ENCODE measurements at places on chromosomes 5 and 9.

- DNase-seq: no peak
These were observed 51.9 kb downstream of the ERBIN start for GRCh38 chr5:65978251-65978650.

GRCh38 chr5:143448518-143448917 is 45.0 kb upstream of the NR3C1 start:
- DNase-seq: no peak

DNA sequence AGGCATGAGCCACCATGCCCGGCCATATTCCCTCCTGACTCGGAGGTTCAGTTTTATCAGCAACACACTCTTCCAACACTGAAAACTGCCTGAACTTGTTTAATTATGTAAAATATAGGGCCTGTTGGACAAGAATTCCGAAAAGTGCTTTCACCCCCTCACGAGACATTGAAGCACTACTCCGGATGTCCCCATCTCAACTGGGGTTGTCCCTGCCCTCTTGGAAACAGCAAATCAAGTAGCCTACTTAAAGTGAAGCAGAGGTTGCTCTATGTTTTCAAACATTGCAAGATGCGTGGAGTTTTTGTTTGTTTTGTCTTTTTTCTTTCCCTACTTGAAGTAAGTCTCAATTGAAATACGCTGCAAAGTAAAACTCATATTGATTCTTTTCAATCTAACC is 7.6 kb downstream of the PTGER4 start:
- DNase-seq: no peak

- DNase-seq: peak; percentile 93
These were observed 121.3 kb downstream of the LHFPL2 start for GRCh38 chr5:78527054-78527859.

- DNase-seq: no peak
These were observed 233.7 kb downstream of the ARHGEF28 start for GRCh38 chr5:73859696-73860095.

- no peak for DNase-seq
These were observed 292.5 kb downstream of the PARP8 start for GRCh38 chr5:50958852-50959457.

DNA sequence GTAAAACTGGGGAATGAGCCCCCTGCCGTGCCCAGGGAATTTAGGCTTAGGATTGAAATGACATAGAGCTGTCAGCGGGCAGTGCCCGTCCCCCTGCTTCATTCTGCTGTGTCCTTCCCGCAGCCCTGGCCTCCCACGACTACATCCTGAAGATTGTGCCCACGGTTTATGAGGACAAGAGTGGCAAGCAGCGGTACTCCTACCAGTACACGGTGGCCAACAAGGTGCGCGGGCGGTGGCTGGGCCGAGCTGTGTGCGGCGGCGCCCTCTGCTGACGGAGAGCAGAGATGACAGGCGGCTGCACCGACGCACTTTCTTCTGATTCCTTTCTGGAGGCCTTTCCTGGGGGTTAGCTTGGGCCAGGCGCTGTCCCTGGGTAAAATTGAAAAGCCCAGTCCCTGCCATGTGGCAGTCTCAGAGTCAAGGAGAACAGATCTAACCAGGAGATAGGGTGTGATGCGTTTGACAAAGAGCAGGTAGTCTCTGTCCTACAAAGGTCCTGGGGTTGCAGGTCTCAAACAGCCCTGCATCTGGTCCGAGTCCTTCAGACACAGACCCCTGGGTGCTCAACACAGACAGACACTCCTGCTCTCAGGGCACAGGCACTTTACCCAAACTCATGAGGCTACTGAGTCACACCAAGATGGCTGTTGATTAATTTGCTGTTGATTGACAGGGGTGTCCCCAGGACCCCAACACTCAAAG is 26.8 kb upstream of the RPL26L1 start:
- DNase-seq: no peak

- DNase-seq: no peak
These were observed at the start of gene DRD1 for GRCh38 chr5:175444060-175444904. Gene DRD1, minus strand, starts transcription at chr5:175444182. Its CDS starts 1,083 bp downstream, at chr5:175443099.

DNA sequence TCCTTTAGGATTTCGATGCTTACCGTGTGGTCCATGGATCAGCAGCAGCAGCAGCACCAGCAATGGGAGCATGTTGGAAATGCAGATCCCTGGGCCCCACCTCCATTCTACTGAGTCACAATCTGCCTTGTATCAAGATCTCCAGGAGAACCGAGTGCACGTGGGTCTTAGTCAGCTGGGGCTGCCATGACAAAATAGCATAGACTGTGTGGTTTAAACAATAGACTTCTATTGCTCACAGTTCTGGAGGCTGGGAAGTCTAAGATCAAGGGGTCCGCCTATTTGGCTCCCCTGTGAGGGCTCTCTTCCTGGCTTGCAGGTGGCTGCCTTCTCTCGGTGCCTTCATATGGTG is 1.3 kb upstream of the PROP1 start:
- DNase-seq: no peak

DNA sequence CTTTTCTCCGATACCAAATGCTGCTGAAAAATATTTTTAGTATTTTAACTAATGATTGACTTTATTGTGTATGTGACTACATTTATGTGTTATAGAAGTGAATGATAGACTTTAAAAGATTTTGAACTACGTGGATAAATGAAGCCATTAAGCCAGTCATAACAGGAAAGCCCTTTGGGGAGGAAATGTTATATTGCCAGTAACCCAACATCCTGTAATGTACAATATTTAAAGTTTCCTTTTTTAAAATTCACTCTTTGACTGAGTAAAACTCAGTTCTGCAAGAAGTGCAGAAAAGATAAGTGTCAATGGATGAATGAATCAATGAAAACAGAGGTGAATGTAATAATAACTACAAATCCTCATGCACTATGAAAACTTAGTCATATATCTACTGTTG is 102.6 kb upstream of the TLE4 start:
- DNase-seq: no peak

DNA sequence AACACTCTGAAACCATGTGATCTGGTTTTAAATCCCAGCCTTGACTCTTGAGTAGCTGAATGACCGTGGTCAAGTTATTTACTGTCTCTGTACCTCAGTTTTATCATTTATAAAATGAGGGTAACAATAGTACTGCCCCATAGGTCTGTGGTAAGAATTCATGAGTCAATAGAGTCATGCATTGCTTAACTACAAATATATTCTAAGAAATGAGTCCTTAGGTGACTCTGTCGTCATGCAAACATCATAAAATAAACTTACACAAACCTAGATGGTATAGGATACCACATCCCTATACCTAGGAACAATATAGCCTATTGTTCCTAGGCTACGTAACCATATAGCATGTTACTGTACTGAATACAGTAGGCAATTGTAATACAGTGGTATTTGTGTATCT is 20.3 kb upstream of the ABCA1 start:
- DNase-seq: no peak

Measured in GM04504 (cell line).